ENCODE measurements at places on chromosomes 5 and 9. TPM values are rescaled to one million over a fixed set of nuclear protein-coding genes. Genes with fewer than 3 reads are reported as not detected.

Gene IL13
- total RNA-seq = not detected

Gene PKD2L2
- total RNA-seq = not detected

Gene C9orf50
- total RNA-seq = not detected

Gene LCN2
- total RNA-seq = 48.4 TPM

Gene POC5
- total RNA-seq = 8.3 TPM

Gene C9orf153
- total RNA-seq = 0.26 TPM

Gene PIP5K1B
- 2.9 TPM for total RNA-seq

Gene ITGA2
- 35.0 TPM for total RNA-seq

Gene SPATA31D4
- total RNA-seq = not detected

Gene LAMC3
- total RNA-seq = not detected

Gene TNFAIP8
- 57.1 TPM for total RNA-seq

Gene DEPDC1B
- 2.1 TPM for total RNA-seq

Gene HAVCR1
- total RNA-seq = not detected

Gene PCDH12
- under 0.01 TPM for total RNA-seq

Gene HTR1A
- not detected for total RNA-seq

Gene WDR38
- not detected for total RNA-seq

Gene SLC24A2
- total RNA-seq = not detected

Gene RIC1
- total RNA-seq = 34.2 TPM

Gene IFNA2
- total RNA-seq = not detected

Gene PDZD2
- total RNA-seq = 1.8 TPM

Gene SH3TC2
- total RNA-seq = 4.0 TPM

Gene CMYA5
- 0.77 TPM for total RNA-seq

Gene DPM2
- total RNA-seq = 17.4 TPM

Gene RAD1
- total RNA-seq = 14.2 TPM

Gene TLR4
- 0.26 TPM for total RNA-seq

Gene ACSL6
- 0.13 TPM for total RNA-seq

Gene CCDC152
- under 0.01 TPM for total RNA-seq

Gene LHX6
- total RNA-seq = 0.13 TPM

Gene CDC26
- total RNA-seq = 24.7 TPM

Gene PCDHGA1
- 0.26 TPM for total RNA-seq

Gene CYLC2
- not detected for total RNA-seq

Data from bronchial epithelial cell (primary cell).